ENCODE measurements at places on chromosomes 11 and 22.

DNA sequence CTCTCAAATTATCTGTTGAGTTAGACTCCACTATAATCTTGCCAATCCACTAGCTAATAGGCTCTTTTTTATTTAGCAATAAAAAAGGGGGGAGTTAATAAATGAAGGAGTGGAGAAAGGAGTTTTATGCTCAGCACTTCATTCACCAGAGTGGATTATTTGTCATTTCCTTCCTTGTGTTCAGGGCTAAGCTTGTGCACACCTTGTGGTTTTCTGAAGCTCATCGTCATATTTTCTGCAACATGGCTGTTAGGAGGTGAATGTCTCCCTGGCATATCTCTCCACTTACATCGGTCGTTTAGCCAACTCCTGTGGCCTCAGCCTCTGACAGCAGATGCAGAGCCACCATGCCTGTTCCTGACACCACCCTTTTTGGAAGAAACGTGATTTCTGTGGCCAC is 83.9 kb upstream of the MTNR1B start:
- DNase-seq: no peak

GRCh38 chr11:86738568-86738967 is 61.8 kb upstream of the PRSS23 start:
- no peak for DNase-seq

- DNase-seq: peak; percentile 32
These were observed 77.0 kb downstream of the RPS6KA4 start for GRCh38 chr11:64436000-64436399.

- no peak for DNase-seq
These were observed 422.5 kb downstream of the TMEM135 start for GRCh38 chr11:87460279-87460678.

GRCh38 chr11:70262951-70263350 is 7.5 kb upstream of the PPFIA1 start:
- no peak for DNase-seq

- peak; percentile 45 for DNase-seq
These were observed 39.3 kb upstream of the CELSR1 start for GRCh38 chr22:46576556-46577367.

GRCh38 chr11:64643256-64643881 is 52.3 kb downstream of the SLC22A12 start:
- peak; percentile 48 for DNase-seq

- no peak for DNase-seq
These were observed 109.5 kb downstream of the TMPRSS5 start for GRCh38 chr11:113596658-113597057.

DNA sequence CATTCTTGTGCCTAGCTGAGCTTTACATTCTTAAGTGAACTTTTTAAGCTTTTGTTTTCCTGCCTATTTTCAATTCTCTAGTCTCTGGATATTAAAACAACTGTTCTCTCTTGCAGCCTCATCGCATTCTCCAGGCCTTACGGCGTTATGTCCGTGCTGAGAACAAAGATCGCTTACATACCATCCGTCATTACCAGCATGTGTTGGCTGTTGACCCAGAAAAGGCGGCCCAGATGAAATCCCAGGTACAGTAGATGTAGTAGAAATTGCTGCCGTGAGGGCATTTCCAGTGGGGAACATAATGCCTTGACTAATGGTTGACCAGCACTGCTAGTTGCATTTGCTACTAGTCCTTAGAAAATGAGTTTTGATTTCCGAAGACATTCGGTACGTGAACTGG is 29.7 kb upstream of the ST14 start:
- DNase-seq: no peak

DNA sequence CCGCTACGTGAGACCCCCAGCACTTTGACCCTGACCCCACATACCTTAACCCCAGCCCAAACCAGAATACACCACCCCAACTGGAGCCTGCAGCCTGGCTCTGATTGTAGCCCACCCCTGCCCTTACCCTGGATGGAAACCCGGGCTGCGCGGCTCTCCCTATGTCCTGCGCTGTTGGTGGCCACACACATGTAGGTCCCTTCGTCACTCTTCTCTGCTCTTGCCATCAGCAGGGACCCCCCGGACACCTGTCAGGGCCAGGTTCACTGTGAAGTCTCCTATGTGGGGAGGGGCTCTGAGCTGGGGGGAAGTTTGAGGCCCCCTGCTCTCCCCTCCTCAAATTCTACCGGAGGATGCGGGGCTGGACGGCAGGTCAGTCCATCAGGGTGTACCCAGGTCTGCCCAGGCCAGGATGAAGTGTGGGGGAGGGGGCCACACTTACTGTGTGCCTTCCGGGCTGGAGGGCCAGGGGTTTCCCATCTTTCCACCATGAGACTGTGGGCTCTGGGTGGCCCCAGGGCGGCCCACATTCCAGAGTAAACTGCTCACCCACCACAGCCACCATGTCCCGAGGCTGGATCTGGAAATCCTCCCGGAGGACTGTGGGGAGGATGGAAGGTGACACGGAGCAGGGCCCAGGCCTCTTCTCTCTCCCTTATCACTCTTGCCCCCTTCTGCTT is 1.5 kb downstream of the ROBO4 start:
- DNase-seq: no peak

- DNase-seq: no peak
These were observed 57.2 kb downstream of the GRIK4 start for GRCh38 chr11:120568572-120569307.

GRCh38 chr11:11220786-11221185 is 132.3 kb downstream of the CSNK2A3 start:
- no peak for DNase-seq

DNA sequence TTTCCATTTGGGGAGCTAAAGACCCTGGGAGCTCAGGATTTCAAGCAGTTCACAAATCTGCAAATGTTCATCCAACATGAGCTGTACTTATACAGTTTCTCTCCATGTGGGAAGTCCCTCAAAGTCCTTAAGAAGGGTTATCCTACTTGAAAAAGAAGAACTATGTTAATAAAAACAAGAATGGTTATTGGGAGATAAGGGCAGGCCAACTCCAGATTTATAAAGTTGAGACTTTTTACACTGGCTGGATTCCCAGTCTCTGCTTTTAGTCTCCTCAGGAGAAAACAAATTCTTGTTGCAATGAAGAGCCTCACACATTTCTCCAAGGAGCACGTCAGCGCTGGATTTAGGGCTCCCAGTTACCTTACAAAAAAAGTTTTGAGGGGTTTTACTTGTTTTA is 34.2 kb upstream of the CTTN start:
- no peak for DNase-seq

DNA sequence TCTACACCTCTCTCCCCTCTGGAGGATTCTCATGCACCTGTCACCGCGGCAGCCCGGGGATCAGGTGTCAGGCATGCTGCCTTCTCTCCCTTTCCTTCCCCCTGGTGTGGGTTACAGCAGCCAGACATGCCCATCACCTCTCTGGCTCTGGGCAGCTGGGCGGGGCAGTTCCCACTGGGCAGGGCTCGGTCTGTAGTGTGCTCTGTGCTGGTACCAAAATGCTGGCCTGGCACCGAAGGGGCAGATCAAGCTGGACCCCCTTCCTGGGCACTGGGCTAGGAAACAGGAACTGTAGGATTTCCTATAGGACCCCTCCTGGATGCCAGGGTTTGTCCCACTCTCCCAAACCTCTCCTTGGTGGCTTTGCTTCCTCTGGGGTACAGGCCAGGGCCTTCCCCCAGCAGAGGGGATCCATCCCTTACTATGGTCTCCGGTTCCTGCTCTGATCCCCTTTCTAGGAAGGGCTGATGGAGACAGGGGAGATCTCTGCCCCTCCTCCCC is 821 bp downstream of the GAL3ST1 start:
- no peak for DNase-seq

GRCh38 chr22:30910358-30910757 is 58.2 kb downstream of the MORC2 start:
- peak; percentile 31 for DNase-seq

DNA sequence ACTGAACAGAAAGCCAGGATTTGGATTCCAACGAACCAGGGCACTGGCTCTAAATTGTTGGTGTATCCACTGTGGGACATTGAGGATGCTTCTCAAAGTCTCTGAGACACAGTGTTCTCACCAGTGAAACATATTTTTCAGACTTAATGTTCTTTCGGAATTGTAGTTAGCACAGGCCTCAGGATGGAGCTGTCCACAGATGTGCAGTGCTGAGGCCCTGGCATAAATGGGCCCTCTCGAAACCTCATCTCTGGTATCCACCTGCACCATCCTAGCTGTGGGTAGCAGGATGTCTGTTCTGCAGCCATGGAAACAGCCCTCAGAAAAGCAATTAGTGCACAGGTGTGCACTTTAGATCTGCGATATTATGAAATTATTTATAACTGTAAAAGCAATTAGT is 656.8 kb downstream of the TBC1D22A start:
- no peak for DNase-seq

DNA sequence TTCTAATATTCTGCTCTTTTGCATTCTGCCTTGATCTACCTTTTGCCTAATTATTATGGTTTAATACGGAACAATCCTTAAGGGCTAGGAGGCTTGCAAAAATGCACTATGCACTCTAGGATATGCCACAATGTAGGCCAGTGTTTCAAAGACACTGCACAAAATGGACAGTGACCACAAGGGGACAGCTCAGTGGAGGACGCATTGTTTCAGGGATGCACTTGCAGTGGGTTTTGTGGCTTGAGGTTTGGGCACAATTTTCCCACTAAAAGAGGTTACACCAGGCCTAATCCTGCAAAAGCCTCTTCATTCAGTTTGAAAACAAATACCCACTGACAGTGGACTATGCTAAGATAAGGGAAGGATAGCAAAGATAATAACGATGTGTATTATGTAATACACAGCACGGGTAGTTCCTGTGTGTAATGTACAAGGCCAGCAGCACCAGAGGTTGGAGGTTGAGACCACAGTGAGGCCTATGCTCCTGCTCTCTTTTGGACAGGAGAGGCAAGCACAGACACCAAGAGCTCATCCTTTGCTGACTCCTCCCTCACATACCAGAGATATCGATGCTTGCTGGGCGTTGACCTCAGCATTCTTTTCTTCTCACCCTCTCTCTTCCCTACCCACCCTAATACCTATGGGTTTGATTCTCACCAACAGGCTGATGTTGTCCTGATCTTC is 12.7 kb downstream of the MAP6 start:
- DNase-seq: no peak

- no peak for DNase-seq
These were observed 152.3 kb downstream of the FEZ1 start for GRCh38 chr11:125343718-125344131.

- no peak for DNase-seq
These were observed 234.3 kb downstream of the TBC1D22A start for GRCh38 chr22:46996595-46997310.

- DNase-seq: no peak
These were observed 1.2 kb downstream of the ALDH3B1 start for GRCh38 chr11:68011051-68011943.

DNA sequence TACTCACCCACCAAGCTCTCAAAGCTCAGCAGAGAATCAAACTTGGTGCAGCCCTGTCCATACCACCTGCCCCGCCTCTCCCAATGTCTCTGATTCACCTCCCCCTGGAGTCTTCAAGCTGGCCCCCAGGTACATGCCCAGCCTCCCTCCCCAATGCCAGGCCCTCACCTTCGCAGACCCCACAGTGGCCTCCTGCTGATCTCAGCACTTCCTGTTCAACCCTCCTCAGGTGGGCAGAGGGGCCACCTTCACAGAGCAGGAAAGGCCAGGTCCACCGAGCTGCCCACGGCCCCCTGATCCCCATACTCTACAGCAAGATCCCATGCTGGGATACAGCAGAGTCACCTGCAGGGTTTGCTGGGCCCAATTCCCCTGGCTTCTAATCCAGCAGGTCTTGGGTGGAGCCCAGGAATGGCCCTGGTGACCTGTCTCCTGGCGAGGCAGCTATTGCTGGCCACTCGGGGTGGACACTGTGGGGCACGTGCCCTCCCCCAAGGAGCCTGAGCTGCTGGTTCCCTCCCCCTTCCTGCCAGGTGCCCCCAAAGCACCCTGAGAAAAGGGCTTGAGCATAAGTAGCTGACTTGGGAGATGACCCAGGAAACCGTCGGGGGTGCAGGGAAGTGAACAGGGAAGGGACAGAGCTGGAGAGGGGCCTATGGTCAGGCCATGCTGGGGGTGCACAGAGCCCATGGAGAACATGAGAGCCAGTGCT is 150.7 kb downstream of the BRD1 start:
- DNase-seq: no peak

DNA sequence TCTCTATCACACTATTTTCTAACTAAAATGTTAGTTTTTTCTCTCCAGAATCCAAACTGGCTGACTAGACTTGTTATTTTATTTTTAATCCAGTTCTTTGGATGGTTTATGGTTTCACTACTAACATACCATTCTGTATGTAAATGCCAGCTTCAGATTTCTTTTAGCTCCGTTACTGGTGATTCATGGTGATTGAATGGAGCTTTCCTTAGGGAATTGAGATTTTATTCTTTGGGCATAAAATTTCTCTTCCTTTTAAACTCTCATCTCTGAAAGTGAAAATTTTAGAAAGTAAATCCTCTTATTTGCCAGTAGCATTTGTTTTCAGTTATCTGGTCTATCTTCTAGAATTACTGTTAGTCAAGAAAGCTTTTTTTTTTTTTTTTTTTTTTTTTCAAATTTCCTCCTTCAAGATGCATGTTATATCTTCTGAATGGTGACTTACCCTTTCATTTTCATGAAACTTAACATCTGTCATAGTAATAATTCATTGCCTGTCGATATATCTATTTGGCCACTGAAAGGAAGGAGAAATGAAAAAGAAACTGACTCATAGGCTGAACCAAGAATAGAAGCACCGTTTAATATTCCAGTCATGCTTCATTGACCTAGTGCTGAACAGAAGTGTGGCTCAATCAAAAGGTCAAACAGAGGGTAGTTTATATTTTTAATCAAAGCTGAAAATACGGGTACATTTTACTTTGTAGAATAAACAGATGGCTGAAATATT is 6.4 kb downstream of the ENDOD1 start:
- DNase-seq: no peak

DNA sequence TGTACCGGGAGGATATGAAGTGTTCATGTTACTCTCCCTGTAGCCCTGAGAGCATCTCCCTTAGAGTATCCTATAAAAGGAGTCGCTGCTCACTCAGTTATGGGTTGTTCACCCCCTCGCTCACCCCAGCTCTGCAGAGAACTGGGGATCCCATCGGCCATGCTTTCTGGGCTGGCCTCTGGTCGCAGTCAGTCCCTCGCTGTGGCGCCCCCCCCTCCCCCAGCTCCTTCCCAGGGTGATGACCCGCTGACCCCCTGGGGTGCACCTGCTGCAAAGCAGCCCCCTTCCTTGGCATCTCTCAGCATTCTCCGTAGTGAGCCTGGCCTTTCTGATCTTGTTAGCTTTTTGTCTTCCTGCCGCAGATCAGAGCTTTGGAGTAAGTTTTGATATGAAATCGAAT is 10.3 kb upstream of the PARVG start:
- DNase-seq: no peak

- DNase-seq: no peak
These were observed 172.5 kb downstream of the MN1 start for GRCh38 chr22:27628891-27629631.

DNA sequence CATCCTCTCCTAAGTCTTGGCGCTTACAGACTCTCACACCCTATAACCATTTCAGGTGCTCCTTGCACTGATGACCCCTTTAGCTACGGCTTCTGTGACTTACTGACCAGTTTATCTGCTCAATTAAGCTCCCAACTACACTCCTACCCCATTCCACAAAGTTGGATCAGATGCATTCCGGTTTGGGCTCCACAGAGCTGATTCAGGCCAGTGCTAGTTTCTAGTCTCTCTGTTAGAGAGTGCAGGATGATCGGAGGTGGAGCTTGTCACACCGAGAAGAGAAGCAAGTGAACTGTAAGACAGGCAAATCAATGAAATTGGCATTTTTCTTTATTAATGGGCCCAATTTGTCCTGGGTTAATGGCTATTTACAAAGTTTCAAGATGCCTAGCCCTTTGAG is 436.8 kb upstream of the CADM1 start:
- DNase-seq: no peak
